GM06990 (cell line): ENCODE measurements at places on chromosomes 2 and 18.

DNA sequence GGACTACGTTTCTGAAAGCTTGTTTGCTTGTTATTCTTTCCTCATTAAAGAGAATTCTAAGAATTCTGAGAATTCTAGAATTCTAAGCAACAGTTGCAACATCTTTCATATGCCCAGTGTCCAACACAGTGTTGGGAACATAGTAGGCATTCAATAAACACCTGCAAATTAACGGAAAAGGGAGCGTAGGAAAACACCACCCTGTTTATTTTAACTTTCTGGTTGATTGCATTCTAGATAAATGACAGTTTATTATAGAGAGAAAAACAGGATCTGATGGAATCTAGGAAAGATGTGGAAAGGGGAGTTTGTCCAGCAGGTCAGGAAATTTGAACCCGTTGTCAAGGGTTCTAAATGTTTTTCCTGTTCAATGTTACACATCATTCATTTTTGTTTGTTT is 24.2 kb upstream of the EFEMP1 start:
- no peak for DNase-seq

GRCh38 chr2:38823386-38823785 is 45.4 kb downstream of the GEMIN6 start:
- DNase-seq, result no peak

GRCh38 chr2:100882645-100883613 is 63.0 kb downstream of the NPAS2 start:
- no peak for DNase-seq

DNA sequence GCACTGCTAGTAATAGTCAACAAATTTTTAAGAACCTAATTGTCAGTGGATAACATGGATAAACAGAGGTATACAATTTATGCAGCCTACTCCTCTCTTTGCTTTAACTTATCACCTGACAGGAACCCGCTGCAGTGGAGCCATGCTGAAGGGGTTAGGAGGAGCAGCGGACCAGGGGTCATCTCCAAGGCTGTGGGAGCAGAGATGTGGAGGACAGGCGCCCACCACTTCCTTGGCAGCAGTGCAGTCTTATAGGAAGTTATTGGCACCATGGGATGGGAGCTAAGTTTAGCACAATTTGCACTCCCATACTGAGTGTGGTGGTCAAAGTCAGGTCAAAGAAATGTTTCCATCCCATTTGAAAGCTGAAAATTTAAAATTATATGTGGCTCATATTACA is 35.6 kb downstream of the HDLBP start:
- no peak for DNase-seq

DNA sequence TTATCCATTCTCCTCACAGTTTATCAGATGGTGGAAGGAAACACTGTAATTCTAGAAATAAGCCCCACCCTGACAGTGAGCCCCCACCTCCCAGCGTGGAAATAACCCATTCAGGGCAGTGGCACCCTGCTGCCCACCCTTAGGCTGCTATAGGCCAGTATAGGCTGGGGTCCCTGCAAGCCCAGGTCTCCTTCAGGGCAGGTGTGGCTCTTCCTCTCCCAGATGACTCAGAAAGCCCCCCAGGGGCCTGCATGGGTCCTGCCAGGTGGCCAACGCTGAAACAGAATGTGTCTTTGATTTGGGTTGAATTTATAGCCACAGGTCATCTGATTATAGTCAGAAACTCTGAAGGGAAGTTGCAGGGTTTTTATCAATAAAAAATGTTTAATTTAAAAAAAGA is 136.4 kb downstream of the SH3RF3 start:
- no peak for DNase-seq
